ENCODE measurements at places on chromosomes 11 and 22.
A peak's percentile ranks its signal among the peaks of the same experiment; 100 is the strongest.

GRCh38 chr11:94866231-94866822 lies 98.2 kb downstream of the AMOTL1 start:
- DNase-seq, result no peak

- no peak for DNase-seq
Observed at GRCh38 chr11:3006505-3007260, 14.6 kb upstream of the NAP1L4 start.

DNA sequence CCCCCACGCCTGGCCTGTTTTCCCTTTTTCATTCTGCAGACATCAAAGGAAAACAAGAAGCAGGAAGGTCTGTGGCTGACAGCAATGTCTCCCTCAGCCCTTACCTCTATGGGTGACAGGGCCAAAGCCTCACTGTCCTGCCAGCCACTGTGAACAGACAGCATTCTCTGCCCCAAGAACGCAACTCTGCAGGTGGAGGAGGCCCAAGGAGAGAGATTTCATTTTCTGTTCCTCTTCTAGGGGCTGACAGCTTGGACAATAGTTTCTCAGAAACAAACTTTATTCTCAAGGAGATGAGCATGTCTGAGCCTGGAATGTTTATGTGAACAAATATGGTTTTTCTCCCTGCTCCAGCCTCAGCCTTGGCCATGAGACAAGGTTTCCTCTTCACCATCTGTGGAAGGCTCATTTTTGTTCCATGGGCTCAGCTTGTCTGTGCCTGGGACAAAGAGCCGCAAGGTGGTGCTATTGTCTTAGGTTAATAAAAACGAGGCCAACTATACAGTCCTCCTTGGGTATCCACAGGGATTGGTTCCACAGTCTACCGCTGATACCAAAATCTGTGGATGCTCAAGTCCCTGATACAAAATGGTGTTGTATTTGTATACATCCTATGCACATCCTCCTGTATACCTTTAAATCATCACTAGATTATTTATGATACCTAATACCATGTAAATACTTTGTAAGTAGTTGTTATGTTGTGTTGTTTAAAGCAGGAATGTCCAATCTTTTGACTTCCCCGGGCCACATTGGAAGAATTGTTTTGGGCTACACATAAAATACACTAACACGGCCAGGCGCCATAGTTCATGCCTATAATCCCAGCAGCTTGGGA lies 5.8 kb downstream of the PIWIL3 start:
- peak; percentile 12 for DNase-seq

DNA sequence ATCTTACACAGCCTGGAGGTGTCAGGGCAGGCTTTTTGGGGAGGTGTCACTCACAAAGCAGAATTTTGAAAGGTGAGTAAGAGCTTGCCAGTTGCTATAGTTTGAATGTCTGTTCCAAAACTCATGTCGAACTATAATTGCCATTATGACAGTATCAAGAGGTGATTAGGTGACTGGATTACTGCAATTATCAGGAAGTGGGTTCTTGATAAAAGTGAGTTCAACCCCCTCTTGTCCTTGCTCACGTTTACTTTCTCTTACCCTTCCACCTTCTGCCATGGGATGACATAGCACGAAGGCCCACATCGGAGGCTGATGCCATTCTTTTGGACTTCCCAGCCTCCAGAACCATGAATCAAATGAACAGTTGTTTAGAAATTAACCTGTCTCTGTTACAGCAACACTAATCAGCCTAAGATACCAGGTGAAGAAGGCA lies 4.7 kb upstream of the C11orf86 start:
- no peak for DNase-seq

DNA sequence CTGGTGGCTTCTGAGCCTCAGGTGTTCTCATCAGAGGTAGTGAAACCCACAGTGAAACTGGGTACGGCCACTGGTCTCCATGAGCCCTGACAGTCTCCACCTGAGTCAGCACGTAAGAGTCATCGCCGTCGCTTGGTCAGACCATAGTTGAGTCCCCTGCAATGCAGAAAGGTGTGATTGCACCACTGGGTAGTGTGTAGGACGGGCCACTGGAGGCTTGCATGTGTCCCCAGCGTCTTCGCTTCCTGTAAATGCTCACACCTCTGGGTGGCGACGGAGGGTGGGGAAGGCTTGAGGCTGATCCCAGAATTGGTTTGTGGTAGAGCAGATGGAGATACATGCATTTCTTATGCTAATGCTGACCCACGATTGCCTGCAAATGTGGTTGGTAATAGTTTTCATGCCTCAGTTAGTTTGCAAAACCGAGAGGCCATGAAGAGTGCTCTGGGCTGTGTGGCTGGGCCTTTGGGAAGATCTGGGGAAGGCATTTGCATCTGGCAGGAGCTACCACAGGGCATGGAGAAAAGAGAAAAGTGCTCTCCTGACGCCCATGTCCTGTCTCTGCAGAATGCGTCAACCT lies 26.5 kb downstream of the CTTN start:
- DNase-seq, result no peak

GRCh38 chr22:45585437-45585755 lies 82.7 kb downstream of the FBLN1 start:
- no peak for DNase-seq

- DNase-seq, result no peak
Observed at GRCh38 chr22:25402160-25402500, 162.3 kb upstream of the GRK3 start.

GRCh38 chr11:119149018-119149785 lies at the start of gene ABCG4:
Gene ABCG4, plus strand, starts transcription at chr11:119149052. Its CDS starts 914 bp downstream, at chr11:119149966.
- DNase-seq, result no peak

GRCh38 chr11:16226245-16226644 lies 130.1 kb downstream of the SOX6 start:
- no peak for DNase-seq

DNA sequence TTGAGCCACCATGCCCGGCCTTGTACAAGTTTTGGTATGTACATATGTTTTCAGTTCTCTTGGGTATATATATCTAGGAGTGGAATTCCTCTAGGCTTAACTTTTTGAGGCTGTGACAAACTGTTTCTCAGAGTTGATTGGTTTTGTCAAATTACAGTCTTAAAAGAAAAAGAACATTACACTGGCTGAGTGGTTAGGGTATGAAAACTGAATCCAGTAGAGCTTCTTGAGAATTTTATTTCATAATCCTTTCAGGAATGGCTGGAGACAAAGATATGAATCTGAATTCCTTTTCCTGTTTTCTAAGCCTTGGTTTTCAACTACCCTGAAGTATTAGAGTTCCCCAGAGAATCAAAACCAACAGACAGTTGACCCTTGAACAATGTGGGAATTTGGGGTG lies 6.5 kb downstream of the METTL15 start:
- DNase-seq, result no peak

GRCh38 chr22:25350551-25350971 lies 131.1 kb downstream of the CRYBB2 start:
- no peak for DNase-seq

DNA sequence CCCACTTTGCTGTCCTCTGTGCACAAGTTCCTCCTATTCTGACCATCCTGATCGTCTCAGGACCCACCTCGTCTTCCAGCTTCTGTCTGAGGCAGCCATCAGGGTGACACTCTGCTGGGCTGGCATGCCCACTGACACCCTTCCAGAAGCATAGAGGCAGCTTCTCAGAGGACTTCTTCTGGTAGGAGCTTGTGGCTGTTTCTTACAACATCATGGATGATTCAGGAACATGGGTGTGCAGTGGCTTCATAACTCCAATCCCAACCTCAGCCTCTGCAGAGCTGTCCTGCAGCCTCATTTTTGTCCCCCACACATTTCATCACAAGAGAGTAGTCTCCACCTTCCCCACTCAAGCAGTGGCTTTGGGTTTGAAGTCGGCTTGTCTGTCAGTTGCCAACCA lies 20.9 kb upstream of the CTR9 start:
- no peak for DNase-seq

- DNase-seq, result no peak
Observed at GRCh38 chr22:30245985-30246813, at the start of gene LIF. Gene LIF, minus strand, starts transcription at chr22:30246759. Its CDS starts 64 bp downstream, at chr22:30246695.

DNA sequence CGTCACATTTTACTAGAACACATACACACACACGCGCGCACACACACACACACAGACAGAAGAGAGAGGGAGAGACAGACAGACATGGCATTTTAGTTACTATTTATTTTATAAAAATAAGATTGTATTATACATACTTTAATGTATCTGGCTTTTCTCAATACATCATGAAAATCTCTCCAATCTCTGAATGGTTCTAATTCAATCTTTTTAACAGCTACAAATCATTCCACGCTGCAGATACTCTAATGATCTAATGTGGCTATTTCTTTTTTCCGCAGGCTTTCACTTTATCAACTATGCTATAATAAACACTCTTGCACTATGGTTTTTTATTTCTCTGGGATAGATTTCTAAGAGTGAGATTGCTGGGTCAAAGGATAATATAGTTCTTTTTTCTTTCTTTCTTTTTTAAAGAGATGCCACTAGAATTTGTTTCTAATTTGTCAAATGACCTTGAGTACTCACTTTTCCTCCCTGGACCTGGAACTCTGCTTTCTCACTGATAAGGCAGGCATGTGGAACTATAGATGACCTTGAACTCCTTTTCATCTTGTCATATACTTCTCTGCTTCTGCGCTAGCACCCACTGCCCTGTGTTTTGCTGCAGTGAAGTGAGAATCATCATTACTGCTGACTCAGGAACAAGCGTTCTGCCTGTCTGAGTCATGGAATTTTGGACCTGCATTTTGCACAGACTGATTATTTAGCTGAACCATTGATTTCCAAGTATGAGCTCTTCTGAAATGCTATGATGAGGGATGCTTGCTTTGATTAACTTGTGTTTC lies 4.9 kb upstream of the SLC6A5 start:
- DNase-seq, result no peak

DNA sequence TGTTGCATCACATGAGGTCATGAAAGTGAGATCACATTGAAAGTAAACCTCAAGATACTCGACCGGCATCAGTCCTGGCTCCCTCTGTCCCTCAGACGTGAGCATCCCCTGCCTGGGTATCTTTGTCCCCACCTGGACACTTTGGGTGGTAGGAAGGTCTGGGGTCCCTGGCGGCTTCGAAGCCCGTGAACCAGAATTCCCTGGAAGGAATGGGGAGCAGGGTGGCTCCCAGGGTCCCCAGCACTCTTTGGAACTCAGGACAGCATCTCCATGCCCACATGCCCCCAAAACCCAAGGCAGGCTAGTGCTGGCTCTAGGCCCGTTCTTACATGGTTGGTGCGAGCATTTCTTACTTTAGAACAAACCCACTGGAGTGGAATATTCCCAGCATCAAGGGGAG lies 7.5 kb downstream of the DERL3 start:
- no peak for DNase-seq

- DNase-seq, result no peak
Observed at GRCh38 chr22:39962071-39962470, 1.9 kb downstream of the TMA7B start.

DNA sequence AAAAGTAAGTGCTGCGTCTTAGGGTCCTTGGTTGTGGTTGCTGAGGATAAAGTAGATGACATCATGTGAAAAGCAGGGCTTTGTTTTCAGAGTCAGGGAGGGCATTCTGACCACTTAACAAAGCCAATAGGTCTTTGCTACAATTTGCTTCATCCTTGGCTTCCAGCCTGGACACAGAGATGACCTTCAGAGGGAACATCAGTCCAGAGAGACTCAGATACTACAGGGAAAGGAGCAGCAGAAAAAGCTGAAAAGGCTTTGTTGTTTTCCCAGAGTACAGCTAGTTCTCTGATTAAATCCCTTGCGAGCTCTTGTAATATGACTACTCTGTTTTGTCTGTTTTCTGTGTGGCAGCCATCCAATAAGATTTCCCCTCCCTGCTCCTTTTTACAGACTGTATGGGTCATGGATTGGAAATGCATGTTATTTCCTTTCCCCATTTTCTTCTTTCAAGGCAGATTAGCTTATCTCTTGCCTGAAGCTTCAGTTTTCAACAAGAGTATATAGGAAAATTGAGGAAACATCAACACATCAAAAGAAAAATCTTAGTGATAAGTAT lies 31.9 kb downstream of the ATG13 start:
- no peak for DNase-seq

GRCh38 chr11:63908631-63909401 lies 8.1 kb downstream of the RCOR2 start:
- no peak for DNase-seq

GRCh38 chr11:69550846-69551245 lies 69.4 kb downstream of the LINC01488 start:
- no peak for DNase-seq

GRCh38 chr11:87275176-87275575 lies 237.4 kb downstream of the TMEM135 start:
- no peak for DNase-seq

- DNase-seq, result peak; percentile 85
Observed at GRCh38 chr22:23716811-23717801, 26.3 kb downstream of the RGL4 start.

GRCh38 chr22:24432059-24432853 lies 4.9 kb downstream of the ADORA2A start:
- DNase-seq, result no peak

DNA sequence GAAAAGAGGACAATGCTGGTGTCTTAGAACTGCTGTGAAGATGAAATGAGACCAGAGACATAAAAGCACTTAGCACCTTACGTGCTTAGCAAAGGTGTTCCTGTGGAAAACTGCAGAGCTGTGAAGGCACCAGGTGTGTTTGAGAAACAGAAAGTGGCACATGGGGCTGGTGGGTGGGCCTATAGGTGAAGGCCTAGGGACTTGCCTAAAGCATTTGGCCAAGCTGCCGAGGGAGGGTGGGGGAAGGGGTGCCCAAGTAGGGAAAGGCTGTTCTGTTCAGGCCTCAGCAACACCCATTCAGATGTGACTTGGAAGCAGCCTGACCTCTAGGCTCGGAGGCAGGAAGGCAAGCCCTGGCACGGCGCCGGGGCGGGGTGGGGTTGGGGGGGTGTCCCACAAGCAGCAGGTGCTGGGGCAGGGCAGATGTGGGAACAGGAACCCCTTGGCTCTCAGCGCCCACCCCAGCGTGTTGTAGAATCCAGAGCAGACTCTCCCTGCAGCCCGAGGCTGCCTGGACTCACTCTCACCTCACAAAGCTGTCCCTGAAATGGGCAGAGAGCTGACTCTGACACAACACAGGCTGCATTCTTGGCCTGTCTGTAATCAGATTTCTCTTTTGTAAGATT lies 366.7 kb upstream of the NARS2 start:
- DNase-seq, result no peak

DNA sequence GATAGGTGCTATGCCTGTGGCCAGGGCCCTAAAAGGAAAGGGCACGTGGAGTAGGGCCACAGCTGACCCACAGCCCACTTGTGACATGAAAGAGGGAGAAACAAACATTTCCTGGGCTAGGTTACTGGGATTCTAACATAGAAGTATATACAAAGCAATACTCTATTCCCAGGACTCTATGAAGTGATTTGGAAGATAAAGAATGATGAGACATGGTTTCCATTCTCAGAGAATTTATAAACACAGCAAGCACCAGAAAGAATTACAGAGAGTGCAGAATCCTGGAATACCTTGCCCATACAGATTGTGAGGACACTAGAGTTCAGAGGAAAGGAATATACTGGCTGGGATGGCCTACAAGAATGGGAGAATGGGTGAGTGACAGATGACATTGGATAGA lies 86.4 kb downstream of the KIRREL3 start:
- DNase-seq, result no peak

DNA sequence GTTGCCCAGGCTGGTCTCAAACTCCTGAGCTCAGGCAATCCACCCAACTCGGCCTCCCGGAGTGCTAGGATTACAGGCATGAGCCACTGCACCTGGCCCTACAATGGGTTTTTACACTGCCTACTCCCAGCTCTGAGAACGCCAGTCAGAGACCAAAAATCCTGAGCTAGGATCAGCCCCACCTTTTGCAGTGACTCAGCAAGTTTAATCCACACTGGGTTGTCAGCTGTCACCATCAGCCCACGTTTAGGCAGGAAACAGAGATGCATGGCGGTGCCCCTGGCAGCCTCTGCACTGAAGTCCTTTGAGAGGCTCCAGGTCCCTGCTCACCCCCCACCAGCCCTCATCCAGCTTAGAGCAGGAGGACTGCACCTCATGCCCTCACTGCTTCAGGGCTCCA lies 117.6 kb downstream of the ARHGAP8 start:
- no peak for DNase-seq
